ENCODE measurements at places on chromosomes 7 and 10.

GRCh38 chr10:6134099-6134823 lies 45.4 kb downstream of the RBM17 start:
- no peak for DNase-seq

DNA sequence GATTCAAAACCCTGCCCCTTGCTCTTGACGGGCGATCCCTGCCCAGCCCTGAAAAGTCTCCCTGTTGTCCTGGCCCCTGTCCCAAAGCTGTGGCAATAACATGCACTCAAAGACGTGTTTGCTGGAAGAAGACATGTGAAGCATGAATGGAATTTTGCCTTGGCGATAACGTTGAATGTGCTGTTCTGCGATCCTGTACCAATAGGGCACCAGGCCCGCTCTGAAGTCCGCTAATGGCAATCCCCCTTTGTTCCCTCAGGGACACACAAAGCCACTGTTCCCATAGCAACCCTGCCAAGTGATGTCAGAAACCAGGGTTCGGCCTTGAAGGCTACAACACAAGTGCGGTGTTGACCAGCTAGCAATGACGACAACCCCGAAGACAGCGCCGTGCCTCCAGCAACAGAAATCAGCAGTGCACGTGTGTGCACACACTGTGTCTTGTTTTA lies 284.6 kb downstream of the KLF6 start:
- no peak for DNase-seq

- DNase-seq: no peak
Measured at GRCh38 chr10:96073722-96074121, 30.3 kb downstream of the CCNJ start.

DNA sequence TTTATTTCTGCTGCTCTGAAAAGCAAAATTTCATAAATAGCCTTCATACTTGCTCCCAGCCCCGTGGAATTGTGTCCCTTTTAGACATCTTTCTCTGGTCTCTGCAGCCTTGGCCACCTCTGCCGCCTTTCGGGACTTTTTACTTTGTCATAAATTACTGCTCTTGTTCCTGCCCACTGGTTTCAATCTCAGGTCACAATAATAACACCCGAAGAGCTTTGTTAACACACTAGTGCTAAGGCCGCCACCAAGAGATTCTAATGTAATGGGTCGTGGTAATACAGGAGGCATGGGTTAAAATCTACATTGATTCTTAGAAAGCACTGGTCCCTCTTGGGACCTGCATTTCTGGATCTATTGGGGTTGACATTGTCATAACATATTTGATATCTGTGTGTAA lies 276.0 kb upstream of the VWC2 start:
- no peak for DNase-seq

DNA sequence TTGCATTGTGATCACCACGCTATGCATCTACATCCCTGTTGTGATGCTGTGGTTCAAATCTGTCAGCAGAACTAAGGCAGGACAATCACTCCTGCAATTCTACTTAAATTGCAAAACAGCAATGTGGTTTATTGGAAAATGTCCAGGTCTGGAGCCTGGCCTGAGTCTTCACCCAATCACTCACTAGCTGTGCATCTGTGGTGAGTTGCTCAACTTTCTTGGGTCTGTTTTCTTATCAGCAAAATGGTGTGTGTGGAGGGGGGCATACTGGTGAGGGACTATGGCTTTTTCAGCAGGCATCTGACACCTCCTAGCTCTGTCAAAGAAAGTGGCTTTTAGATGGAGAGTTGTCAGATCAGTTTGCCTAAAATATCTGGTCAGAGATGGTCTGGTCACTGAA lies 108.3 kb upstream of the FEZF1 start:
- no peak for DNase-seq

DNA sequence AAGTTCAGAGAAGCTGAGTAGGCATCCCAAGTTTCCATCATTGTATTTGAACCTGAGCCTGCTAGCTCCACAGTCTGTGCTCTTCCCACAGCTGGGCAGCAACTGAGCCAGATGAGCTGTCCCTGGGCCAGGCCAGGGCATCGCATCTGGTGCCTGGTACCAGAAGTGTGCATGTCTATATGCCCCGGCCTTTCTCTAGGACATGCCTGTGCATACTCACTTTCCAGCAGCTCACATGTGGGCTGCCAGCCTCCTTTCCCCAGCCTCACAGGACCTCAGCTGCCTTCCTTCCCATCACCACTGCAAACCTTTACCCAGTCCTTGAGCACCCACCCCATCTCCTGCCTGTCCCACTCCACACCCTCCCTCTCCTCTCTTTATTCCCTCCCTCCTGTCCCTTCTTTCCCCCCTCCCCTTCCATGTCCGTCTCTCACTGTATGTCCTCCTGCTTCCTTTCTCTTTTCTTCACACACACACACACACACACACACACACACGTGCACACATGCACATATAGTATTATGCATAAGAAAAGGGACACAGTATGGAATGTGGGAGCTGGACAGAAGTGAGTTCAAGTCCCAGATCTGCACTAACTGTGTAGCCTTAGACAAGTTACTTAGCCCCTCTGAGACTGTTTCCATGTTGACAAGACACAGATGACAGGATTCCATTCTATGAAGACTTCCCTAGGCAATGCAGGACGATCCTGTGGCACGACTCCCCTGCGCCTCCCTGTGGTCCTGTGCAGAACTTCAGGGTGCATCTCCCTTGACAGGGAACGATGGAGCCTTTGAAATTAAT lies 10.9 kb downstream of the CDHR1 start:
- peak; percentile 69 for DNase-seq

DNA sequence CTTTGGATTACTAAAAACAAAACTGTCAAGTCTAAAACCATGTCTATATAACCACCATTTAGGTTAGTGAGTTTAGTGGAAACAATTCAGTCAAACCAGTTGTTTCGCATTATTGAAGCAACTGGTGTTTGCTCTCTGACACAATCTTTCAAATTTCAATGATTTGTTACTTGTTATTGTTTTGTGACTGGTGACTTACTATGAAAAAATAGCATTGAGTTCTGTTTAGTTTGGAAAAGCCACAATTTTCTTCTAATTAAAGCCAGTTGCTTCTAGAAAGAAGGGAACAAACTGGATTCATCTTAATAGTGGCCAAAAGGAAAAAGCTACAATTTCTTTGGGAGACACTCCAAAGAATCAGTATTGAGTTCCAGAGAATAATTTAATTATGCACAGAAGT lies 30.4 kb downstream of the LAMB4 start:
- no peak for DNase-seq

DNA sequence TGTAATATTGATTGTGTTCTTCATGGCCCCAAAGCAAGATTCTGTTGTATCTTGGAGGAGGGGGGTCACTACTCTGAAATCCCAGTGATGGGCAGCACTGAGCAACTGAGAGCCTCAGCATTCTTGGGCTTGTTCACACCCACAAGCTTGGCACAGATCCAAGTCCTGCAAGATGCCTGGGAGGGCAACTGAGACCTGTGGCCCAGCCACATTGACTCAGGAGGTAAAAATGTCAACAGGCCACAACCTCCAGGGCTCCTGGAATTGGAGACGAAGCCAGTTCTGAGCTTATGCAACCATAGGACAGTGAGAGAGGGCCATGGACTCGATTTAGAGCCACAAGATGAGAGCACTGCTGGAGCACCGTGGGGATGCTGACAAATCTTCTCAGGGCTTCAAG lies 3.1 kb upstream of the DOCK1 start:
- DNase-seq: no peak
